ENCODE measurements at places on chromosomes 3 and 15. TPM values are rescaled to one million over a fixed set of nuclear protein-coding genes. Genes with fewer than 3 reads are reported as not detected.

ALAS1 gene
- 51.4 TPM for total RNA-seq

ADAMTS17 gene
- total RNA-seq, result 0.27 TPM

PCNP gene
- total RNA-seq, result 147 TPM

RYR3 gene
- 1.5 TPM for total RNA-seq

CADM2 gene
- total RNA-seq, result 1.5 TPM

CCDC33 gene
- 0.96 TPM for total RNA-seq

DNA sequence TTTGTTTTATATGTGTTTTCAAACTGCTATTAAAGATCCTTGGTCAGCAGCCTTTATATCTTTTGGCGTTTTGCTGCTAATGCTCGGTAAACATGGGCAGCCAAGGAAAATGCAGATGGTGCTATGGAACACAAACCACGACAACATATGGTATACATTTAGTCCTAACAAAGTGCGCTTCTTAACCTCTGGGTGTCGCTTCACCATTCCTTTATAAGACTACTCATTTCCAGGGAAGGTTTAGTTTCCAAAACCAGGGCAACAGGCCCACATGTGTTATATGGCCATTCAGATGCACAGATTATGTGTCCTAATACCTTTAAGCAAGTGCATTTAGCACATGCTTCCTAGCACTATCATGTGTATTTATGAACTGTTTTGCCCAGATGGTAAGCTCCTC, 14.7 kb downstream of the SHOX2 start:
- DNase-seq, result no peak
- H3K4me3 ChIP-seq, result no peak overlapping the region

DNA sequence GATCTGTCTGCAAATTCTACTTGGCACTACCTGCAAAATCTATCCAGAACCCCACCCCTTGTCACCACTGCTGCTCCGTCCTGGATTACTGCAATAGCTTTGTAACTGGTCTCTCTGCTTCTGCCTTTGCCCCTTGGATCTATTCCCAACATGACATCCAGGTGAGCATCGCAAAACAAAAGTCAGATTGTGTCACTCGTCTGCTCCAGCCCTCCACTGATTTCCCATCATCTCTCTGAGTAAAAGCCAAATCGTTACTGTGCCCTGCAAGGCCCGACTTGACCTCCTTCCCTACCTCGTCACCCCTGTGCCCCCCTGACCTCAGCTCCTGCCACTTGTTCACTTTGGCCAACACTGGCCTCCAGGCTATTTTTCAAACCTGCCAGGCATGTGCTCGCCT, 9.4 kb downstream of the SPTBN5 start:
- DNase-seq, result no peak
- H3K4me1 ChIP-seq, result peaks cover 5% of the 10 kb centered on the region
- H3K4me3 ChIP-seq, result no peak overlapping the region
- peaks cover 10% of the 10 kb centered on the region for H3K27me3 ChIP-seq

DNA sequence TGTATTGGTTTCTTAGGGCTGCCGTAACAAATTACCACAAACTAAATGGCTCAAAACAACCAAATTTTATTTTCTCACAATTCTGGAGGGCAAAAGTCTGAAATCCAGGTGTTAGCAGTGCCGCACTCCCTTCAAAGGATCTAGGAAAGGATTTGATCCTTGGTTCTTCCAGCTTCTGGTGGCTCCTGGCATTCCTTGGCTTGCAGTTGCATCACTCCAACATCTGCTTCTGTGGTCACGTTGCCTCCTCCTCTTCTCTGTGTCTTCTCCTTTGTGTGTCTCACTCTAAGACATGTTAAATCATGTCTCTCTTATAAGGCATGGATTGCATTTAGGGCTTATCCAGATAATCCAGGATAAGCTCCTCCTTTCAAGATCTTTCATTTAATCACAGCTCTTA, 262.2 kb downstream of the MEX3B start:
- H3K27ac ChIP-seq, result no peak overlapping the region
- no peaks in the 10 kb centered on the region for H3K36me3 ChIP-seq

GRCh38 chr3:146577662-146578061, 27.5 kb downstream of the PLSCR5 start:
- no peak overlapping the region for H3K27ac ChIP-seq
- no peaks in the 10 kb centered on the region for H3K36me3 ChIP-seq
- no peak overlapping the region for H3K4me3 ChIP-seq
- no peaks in the 10 kb centered on the region for H3K27me3 ChIP-seq

DNA sequence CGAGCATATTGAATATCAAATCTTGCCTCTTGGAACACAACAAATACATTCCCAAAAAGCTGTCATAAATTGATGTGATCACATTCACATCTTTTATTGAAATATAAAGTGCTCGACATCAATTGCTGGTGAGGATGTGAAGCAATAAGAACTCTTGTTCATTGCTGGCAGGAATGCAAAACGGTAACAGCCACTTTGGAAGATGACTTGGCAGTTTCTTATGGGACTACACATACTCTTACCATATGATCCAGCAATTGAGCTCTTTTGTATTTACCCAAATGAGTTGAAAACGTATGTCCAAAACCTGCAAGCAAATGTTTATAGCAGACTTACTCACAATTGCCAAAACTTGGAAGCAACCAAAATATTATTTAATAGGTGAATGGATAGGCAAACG, 234.9 kb downstream of the CACNA2D3 start:
- no peak overlapping the region for H3K27ac ChIP-seq
- no peak overlapping the region for H3K4me3 ChIP-seq
- DNase-seq, result no peak
- H3K4me1 ChIP-seq, result peaks cover 5% of the 10 kb centered on the region
- no peaks in the 10 kb centered on the region for H3K27me3 ChIP-seq

GRCh38 chr3:189229196-189229828, 57.5 kb downstream of the TPRG1 start:
- DNase-seq, result no peak
- no peaks in the 10 kb centered on the region for H3K36me3 ChIP-seq
- no peaks in the 10 kb centered on the region for H3K27me3 ChIP-seq
- no peak overlapping the region for H3K27ac ChIP-seq
- H3K4me3 ChIP-seq, result no peak overlapping the region
- H3K4me1 ChIP-seq, result no peaks in the 10 kb centered on the region

GRCh38 chr3:61094608-61095007, 156.6 kb downstream of the FHIT start:
- no peaks in the 10 kb centered on the region for H3K36me3 ChIP-seq
- no peak for DNase-seq
- no peak overlapping the region for H3K4me3 ChIP-seq
- no peaks in the 10 kb centered on the region for H3K4me1 ChIP-seq
- no peak overlapping the region for H3K27ac ChIP-seq

GRCh38 chr15:89490081-89490813, 6.1 kb downstream of the RHCG start:
- H3K4me3 ChIP-seq, result no peak overlapping the region
- H3K27me3 ChIP-seq, result peaks cover 26% of the 10 kb centered on the region
- DNase-seq, result no peak
- no peaks in the 10 kb centered on the region for H3K4me1 ChIP-seq

- no peaks in the 10 kb centered on the region for H3K4me1 ChIP-seq
- no peaks in the 10 kb centered on the region for H3K27me3 ChIP-seq
- no peak overlapping the region for H3K4me3 ChIP-seq
- H3K36me3 ChIP-seq, result no peaks in the 10 kb centered on the region
Measured at GRCh38 chr15:53872410-53872809, 105.8 kb upstream of the UNC13C start.

GRCh38 chr15:92189166-92189565, 204.5 kb upstream of the ST8SIA2 start:
- no peaks in the 10 kb centered on the region for H3K27me3 ChIP-seq
- no peak overlapping the region for H3K27ac ChIP-seq
- H3K36me3 ChIP-seq, result no peaks in the 10 kb centered on the region
- DNase-seq, result no peak

- no peak for DNase-seq
- H3K4me1 ChIP-seq, result peaks cover 4% of the 10 kb centered on the region
- no peaks in the 10 kb centered on the region for H3K36me3 ChIP-seq
- H3K27me3 ChIP-seq, result no peaks in the 10 kb centered on the region
Measured at GRCh38 chr15:100898661-100899462, 19.2 kb downstream of the ALDH1A3 start.

- no peak for DNase-seq
- no peak overlapping the region for H3K27ac ChIP-seq
- H3K4me1 ChIP-seq, result peaks cover 8% of the 10 kb centered on the region
- no peaks in the 10 kb centered on the region for H3K36me3 ChIP-seq
- no peak overlapping the region for H3K4me3 ChIP-seq
Measured at GRCh38 chr3:191414732-191415131, 46.2 kb upstream of the PYDC2 start.

GRCh38 chr15:80464951-80465625, 60.9 kb downstream of the ARNT2 start:
- H3K4me1 ChIP-seq, result peaks cover 38% of the 10 kb centered on the region
- no peaks in the 10 kb centered on the region for H3K27me3 ChIP-seq
- H3K4me3 ChIP-seq, result no peak overlapping the region
- DNase-seq, result peak; percentile 61
- no peaks in the 10 kb centered on the region for H3K36me3 ChIP-seq
- H3K27ac ChIP-seq, result no peak overlapping the region

DNA sequence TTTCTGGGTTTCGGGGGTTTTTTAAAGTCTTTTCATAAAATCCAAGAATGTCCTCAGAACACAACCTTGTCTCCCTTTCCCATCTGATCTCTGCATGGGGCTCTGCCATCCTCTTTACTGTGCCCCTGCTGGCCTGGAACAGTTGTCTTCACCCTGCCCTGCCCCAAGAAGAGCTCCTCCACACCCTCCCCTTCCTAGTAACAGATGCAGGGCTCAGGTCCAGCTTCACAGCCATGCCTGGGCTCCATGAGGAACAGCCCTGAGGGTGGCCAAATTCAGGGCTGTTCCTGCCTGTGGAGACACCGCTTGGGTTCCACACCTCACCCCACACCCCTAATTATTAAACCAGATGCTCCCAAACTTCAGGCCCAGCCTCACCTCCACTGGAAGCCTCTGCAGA, 12.9 kb upstream of the ULK3 start:
- H3K4me1 ChIP-seq, result no peaks in the 10 kb centered on the region
- H3K36me3 ChIP-seq, result peaks cover 7% of the 10 kb centered on the region
- no peak overlapping the region for H3K4me3 ChIP-seq
- no peak overlapping the region for H3K27ac ChIP-seq

- H3K4me1 ChIP-seq, result no peaks in the 10 kb centered on the region
- H3K4me3 ChIP-seq, result no peak overlapping the region
- H3K36me3 ChIP-seq, result no peaks in the 10 kb centered on the region
- H3K27ac ChIP-seq, result no peak overlapping the region
Measured at GRCh38 chr3:165895919-165896318, 58.7 kb upstream of the BCHE start.

GRCh38 chr15:75694241-75695182, 18.1 kb downstream of the CSPG4 start:
- peaks cover 7% of the 10 kb centered on the region for H3K36me3 ChIP-seq
- H3K27ac ChIP-seq, result peak overlapping the region; percentile 86
- H3K27me3 ChIP-seq, result no peaks in the 10 kb centered on the region
- H3K4me1 ChIP-seq, result peaks cover 43% of the 10 kb centered on the region
- H3K4me3 ChIP-seq, result peak overlapping the region; percentile 11

- no peaks in the 10 kb centered on the region for H3K27me3 ChIP-seq
- no peak for DNase-seq
- no peak overlapping the region for H3K4me3 ChIP-seq
Measured at GRCh38 chr15:98666841-98667240, 18.5 kb downstream of the IGF1R start.

DNA sequence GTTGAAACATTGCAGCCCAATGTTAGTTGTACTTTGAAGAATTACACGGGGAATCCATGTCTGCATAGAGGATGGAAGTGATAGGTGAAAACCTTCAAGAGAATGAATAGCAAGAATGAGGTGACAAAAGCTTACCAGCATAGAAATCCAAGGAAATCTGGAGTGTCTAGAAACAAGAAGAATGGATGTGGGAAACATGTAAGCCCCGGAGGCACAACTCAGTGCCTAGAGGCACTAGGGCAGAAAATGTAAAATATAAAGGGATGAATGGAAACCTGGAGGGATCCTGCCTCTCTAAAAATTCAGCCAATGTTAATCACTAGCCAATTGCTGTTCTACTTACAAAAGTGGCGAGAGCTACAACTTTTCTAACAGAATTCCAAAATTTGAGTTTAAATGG, 619.0 kb downstream of the TBL1XR1 start:
- DNase-seq, result no peak
- no peak overlapping the region for H3K27ac ChIP-seq
- H3K4me3 ChIP-seq, result no peak overlapping the region
- H3K4me1 ChIP-seq, result no peaks in the 10 kb centered on the region

DNA sequence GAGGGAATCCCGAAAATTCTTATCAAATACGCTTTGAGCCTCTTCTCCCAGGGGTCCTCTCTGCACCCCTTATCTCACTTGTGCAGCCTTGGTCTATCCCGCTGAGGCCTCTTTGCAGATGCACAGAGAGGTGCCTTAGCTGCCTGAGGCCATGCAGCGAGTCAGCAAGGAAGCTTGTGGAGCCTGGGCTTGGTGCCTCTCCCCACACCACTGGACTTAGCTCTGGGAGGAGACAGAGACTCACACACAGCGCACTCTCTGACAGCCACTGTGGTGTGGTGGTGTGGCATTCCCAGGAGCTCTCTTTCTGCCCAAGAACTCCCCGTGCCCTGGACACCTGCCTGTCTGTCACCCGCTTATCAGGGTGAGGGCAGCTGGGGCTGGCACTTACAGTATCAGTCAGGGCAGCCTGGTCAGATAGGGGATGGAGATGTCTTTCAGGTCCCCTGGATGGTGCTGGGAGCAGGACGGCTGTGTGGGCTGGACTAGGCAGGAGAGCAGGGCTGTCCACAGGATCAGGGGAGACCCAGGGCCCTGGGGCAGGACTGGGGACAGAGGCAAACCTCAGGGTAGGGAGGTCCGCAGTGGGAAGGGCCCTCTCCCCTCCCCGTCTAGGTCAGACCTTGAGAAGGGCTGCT, 10.2 kb upstream of the LINGO1 start:
- DNase-seq, result no peak
- no peaks in the 10 kb centered on the region for H3K4me1 ChIP-seq
- no peak overlapping the region for H3K27ac ChIP-seq

DNA sequence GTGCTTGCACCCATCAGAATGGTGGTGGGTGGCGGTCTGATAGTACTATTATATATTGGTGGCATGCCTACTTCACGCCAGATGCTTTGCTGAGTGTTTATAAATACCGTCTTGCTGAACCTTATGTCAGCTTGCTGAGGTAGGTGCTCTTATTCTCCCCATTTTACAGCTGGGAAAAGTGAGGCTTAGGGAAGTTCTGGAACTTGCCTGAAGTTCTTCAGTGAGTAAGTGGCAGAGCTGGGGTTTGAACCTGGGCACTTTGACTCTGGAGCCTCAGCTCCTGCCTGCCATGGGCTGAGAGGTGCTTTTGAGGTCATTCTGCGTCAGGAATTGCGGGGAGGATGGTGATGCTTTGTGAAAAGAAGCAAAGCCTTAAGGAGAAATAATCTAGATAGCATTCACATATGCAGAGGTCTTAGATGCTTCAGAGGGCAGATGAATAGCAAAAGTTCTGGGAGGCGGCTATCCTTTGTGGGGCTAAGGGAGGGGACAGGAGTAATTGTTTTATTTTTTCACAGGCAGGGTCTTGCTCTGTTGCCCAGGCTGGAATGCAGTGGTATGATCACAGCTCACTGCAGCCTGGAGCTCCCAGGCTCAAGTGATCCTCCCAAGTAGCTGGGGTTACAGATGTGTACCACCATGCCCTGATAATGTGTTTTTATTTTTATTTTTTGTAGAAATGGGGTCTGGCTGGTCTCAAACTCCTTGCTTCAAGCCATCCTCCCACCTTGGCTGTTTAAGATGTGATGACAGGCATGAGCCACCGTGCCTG, 18.5 kb downstream of the ITPR1 start:
- H3K4me1 ChIP-seq, result no peaks in the 10 kb centered on the region
- no peak overlapping the region for H3K4me3 ChIP-seq
- no peak overlapping the region for H3K27ac ChIP-seq
- H3K36me3 ChIP-seq, result no peaks in the 10 kb centered on the region

GRCh38 chr3:187188931-187189330, 8.4 kb upstream of the RTP1 start:
- no peak overlapping the region for H3K4me3 ChIP-seq
- no peaks in the 10 kb centered on the region for H3K36me3 ChIP-seq
- H3K27ac ChIP-seq, result no peak overlapping the region
